ENCODE measurements at places on chromosomes 4 and X.

GRCh38 chr4:158998624-158999023, 104.3 kb upstream of the RAPGEF2 start:
- H3K27me3 ChIP-seq: peaks cover 5% of the 10 kb centered on the region
- DNase-seq: no peak
- no peak overlapping the region for H3K4me3 ChIP-seq
- H3K27ac ChIP-seq: no peak overlapping the region
- no peaks in the 10 kb centered on the region for H3K36me3 ChIP-seq

DNA sequence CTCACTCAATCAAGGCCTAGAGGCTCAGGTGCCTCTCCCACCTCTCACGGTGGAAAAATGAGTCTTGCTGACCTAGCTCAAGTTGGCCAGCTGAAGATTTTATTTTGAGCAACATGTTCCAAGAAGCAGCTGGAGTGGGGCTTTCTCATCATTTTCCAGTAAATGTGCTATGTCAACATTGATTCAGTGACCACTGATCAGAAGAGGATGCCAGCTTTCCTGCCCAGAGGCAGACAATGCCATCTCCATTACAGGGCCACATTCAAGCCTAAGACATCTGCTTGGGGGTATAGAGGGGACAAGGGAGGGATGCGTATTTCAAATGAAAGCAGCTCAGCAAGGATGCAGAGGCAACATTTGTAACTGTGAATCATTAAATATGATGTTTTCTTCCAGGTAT, 3.0 kb downstream of the MEPE start:
- no peaks in the 10 kb centered on the region for H3K4me1 ChIP-seq
- peaks cover 6% of the 10 kb centered on the region for H3K27me3 ChIP-seq
- DNase-seq: no peak
- H3K36me3 ChIP-seq: no peaks in the 10 kb centered on the region

DNA sequence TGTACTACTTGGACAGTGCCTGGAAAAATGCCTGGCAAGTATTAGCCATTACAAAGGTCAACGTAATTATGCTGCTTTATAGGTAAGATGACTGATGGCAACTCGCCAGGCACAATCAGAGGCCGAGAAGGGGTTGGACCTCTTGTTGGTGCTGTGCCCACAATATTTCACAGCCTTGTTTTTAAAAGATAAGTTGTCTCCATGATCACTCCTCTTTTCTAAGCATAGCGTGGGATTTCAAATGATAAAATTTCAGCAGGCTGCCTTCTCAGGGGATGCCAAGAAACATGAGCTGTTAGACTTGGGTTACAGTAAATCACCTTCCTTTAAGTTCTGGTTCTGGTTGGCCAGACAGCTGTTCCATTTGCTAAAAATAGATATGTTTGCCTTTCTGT, 26.9 kb downstream of the HOPX start:
- H3K4me3 ChIP-seq: peak overlapping the region; percentile 94
- DNase-seq: no peak
- peaks cover 15% of the 10 kb centered on the region for H3K27me3 ChIP-seq

GRCh38 chrX:136725441-136726104, 55.2 kb downstream of the ARHGEF6 start:
- H3K36me3 ChIP-seq: peaks cover 27% of the 10 kb centered on the region
- H3K27ac ChIP-seq: no peak overlapping the region
- H3K4me3 ChIP-seq: no peak overlapping the region
- H3K4me1 ChIP-seq: peaks cover 32% of the 10 kb centered on the region
- H3K27me3 ChIP-seq: no peaks in the 10 kb centered on the region

DNA sequence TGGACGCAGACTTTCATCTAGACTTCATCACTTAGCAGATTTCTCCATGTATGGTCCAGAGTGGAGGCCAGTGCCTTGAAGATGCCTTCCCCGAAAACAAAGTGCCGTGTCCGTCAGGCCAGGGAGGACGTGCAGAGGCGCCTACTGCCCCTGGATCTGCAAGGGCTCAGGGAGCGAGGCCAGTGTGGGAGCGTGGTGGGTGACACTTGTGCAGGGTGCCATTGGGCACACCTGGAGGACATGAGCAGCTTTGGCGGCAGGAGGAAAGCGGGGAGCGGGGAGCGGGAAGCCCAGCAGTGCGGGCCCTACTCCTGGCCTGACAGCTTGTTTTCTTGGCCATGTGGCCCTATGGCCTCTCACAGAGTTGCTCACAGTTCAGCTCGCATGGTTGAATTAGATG, 25.8 kb downstream of the WFS1 start:
- H3K27me3 ChIP-seq: no peaks in the 10 kb centered on the region
- no peak overlapping the region for H3K4me3 ChIP-seq
- no peak for DNase-seq
